Lung microvascular endothelial cell (primary cell): ENCODE measurements at places on chromosomes 16 and 17. TPM values are rescaled to one million over a fixed set of nuclear protein-coding genes. Genes with fewer than 3 reads are reported as not detected.

KRT33A gene
- total RNA-seq: not detected in 2 replicates

TLCD3B gene
- not detected in 2 replicates for total RNA-seq

CCL23 gene
- total RNA-seq: 0.65 and 0.99 TPM in 2 replicates

C17orf113 gene
- 0.20 and 0.22 TPM in 2 replicates for total RNA-seq

WWOX gene
- total RNA-seq: 7.2 and 8.7 TPM in 2 replicates

KRT24 gene
- total RNA-seq: not detected in 2 replicates

ERAL1 gene
- 23.1 and 24.6 TPM in 2 replicates for total RNA-seq

CASKIN1 gene
- total RNA-seq: under 0.01 TPM in 2 replicates

RASD1 gene
- total RNA-seq: 2.6 and 3.8 TPM in 2 replicates

ASPA gene
- total RNA-seq: not detected in 2 replicates

PLLP gene
- 5.2 and 6.3 TPM in 2 replicates for total RNA-seq

TIGD7 gene
- total RNA-seq: 1.7 and 3.2 TPM in 2 replicates

PRCD gene
- 0.20 and 0.22 TPM in 2 replicates for total RNA-seq

PCGF2 gene
- 3.7 and 3.8 TPM in 2 replicates for total RNA-seq

CRYM gene
- not detected in 2 replicates for total RNA-seq

PLK1 gene
- 2.8 and 10.9 TPM in 2 replicates for total RNA-seq

HSD11B2 gene
- not detected in 2 replicates for total RNA-seq

XYLT1 gene
- 0.20 and 0.87 TPM in 2 replicates for total RNA-seq

MYH13 gene
- total RNA-seq: not detected in 2 replicates

KRT31 gene
- total RNA-seq: not detected in 2 replicates

SYT17 gene
- 1.7 and 4.4 TPM in 2 replicates for total RNA-seq

MMP2 gene
- total RNA-seq: 14.1 and 24.4 TPM in 2 replicates

HOXB3 gene
- total RNA-seq: 1.7 and 1.8 TPM in 2 replicates

GPR142 gene
- total RNA-seq: not detected in 2 replicates

ZPBP2 gene
- not detected in 2 replicates for total RNA-seq

ICAM2 gene
- total RNA-seq: 257 and 282 TPM in 2 replicates

ACSM3 gene
- 0.22 TPM in 1 of 2 replicates, not detected in the other for total RNA-seq

HIGD1B gene
- total RNA-seq: not detected in 2 replicates

ADAD2 gene
- not detected in 2 replicates for total RNA-seq

CTF1 gene
- total RNA-seq: 0.22 and 0.40 TPM in 2 replicates

KPNB1 gene
- total RNA-seq: 167 and 179 TPM in 2 replicates

GUCY2D gene
- total RNA-seq: not detected in 2 replicates

UBTF gene
- total RNA-seq: 28.3 and 40.5 TPM in 2 replicates
